Brain (organoid and tissue), 16 donors: ENCODE measurements at places on chromosomes 16 and 17.

DNA sequence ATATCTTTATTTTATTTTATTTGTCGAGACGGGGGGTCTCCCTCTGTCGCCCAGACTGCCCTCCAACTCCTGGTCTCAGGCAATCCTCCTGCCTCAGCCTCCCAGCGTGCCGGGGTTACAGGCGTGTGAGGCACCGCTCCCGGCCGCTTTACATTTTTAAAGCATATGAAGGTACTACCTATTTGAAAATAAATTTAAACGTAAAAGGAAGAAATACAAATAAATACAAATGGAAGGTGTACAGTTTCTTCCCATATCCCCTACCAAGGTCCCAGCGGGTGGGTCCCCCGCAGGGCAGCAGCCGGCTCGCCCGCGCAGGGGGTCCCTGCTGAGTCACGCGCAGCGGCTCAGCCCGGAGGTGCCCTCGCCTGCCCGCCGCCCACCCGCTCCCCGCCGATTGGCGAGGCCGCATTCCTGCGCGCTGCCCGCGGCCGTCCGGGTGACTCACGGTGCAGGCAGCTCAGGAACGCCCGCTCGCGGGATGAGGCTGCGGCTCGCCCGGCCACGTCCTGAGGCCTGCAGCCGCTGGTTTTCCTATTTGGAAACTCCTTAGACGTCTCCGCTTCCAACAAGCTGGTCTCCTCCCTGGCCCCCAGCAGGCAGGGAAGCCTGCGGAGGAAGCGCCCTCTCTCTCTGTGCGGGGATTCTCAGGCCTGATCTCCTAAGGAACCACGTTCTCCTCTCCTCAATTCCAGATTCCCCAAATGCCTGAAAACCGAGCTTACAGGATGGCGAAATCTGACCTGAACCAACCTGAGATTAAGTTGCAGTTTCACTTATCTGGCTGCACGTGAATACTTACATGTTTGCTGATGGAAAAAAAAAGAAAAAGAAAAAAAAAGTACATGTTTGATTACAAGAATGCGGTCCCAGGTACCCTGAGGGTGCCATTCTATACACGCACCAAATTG lies 54.8 kb upstream of the MAP3K14 start:
- DNase-seq = peak; percentile 26

DNA sequence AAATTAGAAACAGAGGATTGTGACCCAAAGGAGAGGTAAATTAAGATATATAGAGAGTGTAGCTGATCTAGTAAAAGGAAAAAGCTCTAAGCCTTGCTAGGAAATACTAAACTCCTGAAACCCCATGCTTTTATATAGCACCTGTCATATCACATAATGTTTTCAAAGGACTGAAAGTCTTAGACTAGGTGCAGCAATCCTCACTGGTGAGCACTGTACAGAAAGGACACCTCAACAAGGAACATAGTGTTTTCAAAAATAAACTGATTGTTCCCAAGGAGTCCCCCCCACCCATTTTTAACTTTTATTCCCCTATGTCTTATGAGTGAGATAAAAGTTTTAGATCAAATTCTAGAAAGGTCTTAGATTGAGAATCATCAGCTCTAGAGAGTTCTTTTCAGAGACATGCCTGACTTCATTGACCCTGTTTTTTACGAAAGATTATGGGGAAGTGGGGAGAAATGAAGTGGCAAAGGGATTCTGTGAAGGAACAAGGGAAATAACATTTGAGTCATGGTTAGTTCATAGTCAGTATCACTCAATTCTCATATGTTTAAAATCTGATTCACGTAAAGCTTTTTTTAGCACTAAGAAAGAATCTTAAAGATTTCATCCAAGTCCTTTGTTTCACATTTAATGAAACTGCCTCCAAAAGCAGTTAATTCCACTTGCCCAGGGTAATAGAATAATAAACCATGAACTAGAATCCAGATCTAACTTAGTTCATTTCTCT lies 166.4 kb downstream of the CYB561 start:
- DNase-seq = no peak

- DNase-seq = no peak
These were observed 14.3 kb downstream of the ZP2 start for GRCh38 chr16:21197112-21197511.

DNA sequence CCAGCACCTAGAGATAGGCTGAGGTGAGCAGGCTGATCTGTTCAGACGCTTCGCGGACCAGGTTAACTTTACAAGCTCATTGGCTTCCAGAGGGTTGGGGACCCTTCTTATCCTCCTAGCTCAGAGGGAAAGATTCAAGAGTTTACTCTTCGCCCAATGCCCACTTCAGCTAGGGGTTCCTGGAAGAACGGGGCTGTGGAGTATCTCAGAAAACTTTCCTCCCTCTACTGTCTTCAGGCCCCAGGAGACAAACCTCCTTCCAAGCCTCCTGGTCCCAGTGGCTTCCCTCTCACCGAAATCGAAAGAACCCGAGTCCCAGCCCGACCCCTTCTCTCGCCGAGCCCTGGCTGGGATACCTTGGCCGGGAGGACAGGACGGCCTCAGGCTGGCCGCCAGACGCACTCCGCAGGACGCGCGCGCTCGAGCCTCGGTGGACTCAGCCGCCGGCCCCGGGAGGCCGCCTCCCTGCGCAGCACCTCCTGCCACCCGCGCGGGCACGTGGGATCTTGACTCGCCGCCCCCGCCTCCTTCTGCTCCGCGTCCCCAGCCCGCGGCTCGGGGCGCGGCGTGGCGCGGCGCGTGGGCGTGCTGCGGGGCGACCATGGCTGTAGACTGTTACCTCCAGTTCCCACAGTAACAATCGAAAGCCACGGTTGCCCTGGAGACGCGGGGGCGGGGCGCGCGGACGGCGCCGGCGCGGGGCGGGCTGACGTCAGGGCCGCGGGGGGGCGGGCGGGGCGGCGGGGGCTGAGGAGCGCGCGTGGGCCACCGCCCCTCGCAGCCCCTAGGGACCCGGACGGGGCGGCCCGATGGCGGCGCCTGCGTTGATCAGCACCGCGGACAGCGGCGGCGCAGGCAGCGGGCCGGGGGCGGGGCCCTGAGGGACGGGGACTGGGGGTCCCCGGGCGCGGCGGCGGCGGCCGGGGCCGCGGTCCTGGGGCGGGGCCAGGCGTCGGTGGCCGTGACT lies 5.3 kb upstream of the HIC1 start:
- DNase-seq = peak; percentile 93

GRCh38 chr16:31472709-31473203 lies 804 bp downstream of the TGFB1I1 start:
- no peak for DNase-seq

GRCh38 chr17:1943436-1943831 lies 81.7 kb downstream of the RTN4RL1 start:
- no peak for DNase-seq
